Right renal pelvis (tissue), 4 donors: ENCODE measurements at places on chromosomes 5 and 9. TPM values are rescaled to one million over a fixed set of nuclear protein-coding genes. Genes with fewer than 3 reads are reported as not detected.
A peak's percentile ranks its signal among the peaks of the same experiment; 100 is the strongest.

DNA sequence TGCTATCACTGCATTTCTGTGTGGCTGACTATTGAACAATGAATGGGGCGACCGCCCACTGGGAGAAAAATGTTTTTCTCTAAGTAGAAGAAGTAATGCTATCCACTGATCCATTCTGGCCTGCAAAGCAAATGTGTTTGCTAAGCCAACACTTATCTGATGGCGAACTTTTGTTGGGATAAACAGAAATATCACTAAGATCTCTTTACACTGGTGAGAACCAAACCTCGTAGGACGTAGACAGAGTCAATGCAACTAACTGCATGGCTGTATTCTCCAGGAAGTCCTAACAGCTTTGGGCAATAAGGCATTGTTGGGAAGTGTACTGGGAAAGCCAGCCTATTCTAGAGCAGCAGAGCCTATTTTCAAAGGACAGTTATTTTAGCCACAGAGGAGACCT lies 77.7 kb downstream of the ANKH start:
- DNase-seq, result no peak

DNA sequence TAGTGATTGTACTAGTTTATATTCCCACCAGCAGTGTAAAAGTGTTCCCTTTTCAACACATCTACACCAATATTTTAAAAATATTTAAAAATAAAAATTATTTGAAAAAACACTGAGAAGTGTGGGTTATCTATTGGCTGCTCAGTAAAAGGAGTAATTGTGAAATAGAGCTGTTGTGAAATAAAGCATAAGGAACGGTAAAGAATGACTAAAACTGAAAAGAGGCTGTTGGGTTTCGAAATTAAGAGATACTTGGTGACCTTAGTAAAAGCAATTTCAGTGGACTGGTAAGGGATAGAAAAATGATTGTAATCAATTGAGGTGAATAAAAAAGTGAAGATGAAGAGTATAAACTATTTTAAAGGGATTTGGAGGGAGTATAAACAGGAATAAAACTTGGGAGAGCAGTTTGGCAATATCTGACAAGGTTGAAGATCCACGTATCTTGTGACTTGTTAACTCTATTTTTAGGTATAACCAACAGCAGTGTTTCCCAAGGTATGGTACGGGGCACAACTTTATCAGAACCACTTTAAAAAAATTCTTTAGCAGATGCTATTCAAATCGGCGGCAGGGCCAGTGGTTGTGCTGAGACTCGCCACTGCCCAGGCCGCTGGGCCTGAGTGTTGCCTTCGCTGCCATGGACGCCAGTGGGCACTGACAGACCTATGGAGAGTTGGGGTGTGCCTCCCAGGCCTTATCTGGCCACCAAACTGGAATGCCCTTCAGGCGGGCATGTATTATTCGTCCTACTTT lies 63.3 kb downstream of the TMEM38B start:
- DNase-seq, result no peak

DNA sequence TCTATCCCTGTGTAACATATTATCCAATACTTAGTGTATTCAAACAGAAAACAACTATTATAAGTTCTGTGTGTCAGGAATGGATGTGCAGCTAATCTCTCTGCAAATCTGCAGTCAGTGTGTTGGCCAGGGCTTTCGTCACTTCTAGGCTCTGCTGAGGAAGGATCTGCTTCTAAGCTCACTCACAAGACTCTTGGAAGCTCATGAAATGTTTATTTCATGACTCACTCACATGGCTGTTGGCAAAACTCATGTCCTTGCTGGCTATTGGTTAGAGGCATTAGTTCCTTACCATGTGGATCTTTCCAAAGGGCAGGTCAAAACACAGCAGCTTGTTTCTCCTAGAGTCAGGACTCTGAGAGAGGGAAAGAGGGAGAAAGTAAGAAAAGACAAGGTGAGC lies 367.4 kb upstream of the SMARCA2 start:
- no peak for DNase-seq

Gene BTNL3
- not detected for polyA plus RNA-seq

Gene PCDHB8
- polyA plus RNA-seq, result 3.9 TPM

Gene PRR16
- polyA plus RNA-seq, result 6.1 TPM

DNA sequence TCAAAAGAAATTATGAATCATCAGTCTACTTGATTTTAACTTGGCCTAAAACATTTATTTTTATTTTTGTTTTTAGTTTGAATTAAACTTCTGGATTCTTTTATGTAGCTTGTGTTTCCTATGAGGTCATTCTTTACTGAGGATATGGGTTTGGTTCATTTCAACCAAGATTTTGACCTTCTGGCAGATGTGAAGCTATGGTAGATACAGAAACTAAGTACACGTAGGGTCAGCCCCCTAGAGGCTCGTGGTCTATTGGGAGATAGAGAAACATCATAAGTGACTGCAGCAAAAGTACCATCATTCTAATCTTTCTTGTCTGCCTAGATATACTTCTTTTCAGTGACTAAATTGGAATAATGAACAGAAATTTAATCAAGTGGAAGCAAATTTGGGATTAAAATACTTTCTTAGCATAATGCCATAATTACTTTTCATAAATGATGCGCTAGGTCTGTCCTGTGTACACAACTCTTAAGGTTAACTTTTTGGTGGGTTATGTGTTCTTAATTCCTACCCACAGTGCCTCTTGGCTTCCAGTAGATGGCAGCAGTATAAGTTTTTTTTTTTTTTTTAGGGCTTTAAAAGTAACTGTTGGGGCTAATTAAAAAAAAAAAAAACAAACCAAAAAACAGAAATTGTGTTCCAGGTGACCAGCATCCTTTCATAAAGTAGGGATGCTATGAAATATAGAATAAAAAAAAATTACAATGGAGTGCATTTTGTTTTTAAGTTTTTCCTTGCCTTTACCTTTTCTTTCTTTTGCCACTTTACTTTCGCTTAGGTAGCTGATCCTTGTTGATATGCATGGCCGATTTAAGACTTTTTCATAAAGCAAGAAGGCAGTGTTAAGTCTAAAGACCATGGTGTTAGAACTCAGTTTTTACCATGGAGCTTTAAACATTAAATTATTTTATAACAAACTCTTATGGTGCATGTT lies 49.9 kb downstream of the LRRTM2 start:
- DNase-seq, result no peak

DNA sequence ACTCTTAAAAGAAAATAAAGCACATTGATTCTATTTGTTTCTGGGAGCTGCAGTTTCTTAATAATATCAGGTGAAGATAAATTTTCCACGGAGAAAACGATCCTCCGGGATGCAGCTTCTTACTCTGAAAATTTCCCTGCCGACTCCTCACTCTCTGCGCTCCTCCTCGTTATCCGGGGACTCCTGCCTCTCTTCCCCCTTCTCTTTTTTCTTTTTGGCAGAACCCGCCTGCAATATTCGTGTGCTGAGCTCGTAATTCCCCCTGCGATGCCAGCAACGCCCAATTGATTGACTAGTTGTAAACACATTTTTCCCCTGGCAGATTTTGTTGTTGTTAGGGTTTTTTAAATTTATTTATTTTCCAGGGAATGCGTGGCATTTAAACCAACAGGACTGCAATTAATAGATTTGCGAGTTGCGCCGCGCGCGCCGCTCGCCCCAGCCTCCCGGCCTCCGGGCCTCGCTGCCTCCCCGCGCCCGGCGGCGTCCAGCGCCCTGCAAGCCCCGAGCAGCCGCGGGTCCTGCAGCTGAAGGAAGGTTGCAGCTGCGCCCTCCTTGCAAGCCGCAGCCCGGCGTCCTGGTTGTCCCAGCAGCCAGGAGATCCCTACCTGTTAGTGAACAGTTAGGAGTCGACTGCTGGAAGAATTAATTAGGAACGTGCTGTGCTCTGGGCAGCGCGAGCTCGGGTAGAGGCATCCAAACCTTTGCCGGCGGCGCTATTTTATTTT lies 2.2 kb downstream of the NTNG2 start:
- DNase-seq, result no peak

GRCh38 chr9:112334432-112334841 lies 1.0 kb upstream of the PTBP3 start:
- DNase-seq, result no peak

Gene FOXD4L6
- not detected for polyA plus RNA-seq

- no peak for DNase-seq
Measured at GRCh38 chr9:130327070-130327780, 61.7 kb downstream of the HMCN2 start.

Gene SAPCD2
- polyA plus RNA-seq, result 5.4 TPM

DNA sequence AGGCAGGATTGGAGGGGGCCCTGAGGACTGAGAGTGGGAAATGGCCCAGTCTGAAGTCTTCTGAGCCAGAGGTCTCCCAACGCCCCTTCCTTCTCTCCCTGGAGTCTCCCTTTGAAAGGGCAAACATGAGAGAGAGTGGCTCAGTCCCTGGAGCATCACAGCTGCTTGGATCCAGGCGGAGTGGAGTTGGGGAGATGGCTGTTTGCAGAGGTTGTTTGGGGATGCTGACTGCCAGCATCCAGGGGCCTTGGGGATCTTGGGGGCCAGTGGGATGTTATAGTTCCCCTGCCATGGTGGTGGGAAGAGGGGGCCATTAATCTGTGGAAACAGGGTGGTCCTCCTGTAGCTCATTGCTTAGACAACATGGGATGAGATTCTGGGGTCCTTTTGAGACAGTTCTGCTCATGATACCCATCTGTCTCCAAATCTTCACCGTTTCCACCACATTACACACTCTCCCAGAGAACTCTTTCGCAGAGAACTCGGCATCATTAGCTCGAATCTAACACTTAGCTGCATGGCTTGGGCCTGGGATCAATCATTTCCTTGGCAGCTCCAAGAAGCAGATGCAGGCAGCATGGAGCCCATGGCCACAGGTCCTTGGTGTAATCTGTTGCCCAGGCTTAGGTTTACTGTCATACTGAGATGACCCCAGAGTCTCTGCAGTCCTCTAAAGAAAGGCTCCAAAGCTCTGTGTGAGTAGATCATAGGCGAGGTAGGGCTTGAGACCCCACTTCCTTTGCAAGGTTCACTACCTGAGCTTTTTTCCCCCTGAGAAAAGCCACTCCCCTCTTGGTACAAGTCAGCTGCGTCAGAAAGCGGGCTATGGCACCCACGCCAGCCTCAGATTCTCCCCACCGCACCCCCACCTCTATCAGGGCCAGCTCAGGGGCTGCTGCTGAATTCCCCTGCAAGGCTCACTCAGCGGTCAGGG lies 54.4 kb upstream of the SH3PXD2B start:
- DNase-seq, result no peak

DNA sequence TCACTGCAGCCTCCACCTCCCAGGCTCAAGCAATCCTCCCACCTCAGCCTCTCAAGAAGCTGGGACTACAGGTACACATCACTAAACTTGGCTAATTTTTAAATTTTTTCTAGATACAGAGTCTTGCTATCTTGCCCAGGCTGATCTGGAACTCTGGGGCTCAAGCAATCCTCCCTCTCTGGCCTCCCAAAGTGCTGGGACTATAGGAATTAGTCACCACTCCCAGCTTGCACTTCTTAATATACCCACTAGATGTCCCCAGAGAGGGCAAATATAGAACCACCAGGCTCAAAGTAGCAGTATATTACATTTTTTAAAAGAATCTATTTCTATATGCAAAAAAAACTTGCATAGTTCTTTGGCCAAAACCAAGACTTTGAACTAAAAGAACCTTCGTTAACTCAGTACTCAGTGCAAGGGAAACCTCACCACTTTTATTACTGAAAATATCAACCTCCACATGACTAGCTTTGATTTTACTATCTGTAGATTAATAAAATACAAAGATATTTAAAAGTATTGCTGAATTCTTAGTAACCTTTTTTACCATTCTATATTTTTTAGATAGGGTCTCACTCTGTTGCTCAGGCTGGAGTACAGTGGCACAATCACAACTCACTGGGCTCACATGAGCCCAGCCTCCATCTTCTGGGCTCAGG lies 25.8 kb upstream of the HSD17B3 start:
- DNase-seq, result no peak

Gene MEGF10
- polyA plus RNA-seq, result 0.66 TPM

DNA sequence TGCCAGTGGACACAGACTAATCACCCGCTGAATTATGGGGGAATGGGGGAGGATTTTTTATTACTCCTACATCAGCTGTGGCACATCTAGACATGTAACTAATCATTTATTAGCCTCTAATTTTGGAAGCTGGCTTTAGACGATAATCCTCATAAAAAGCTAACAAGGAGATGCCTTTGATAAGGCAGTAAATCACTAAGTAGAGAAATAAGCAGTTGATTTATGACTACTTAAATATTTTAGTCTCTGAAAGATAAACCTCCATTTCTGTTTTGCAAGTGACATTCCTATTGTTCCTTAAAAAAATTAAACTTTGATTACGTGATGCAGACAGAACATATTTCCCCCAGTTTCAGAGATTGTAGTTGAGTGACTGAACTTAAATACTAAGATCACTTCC lies 206.4 kb upstream of the CDKN2B start:
- DNase-seq, result no peak

GRCh38 chr5:78638423-78638822 lies 10.1 kb downstream of the LHFPL2 start:
- peak; percentile 75 for DNase-seq
